ENCODE measurements at places on chromosomes 2 and 18. TPM values are rescaled to one million over a fixed set of nuclear protein-coding genes. Genes with fewer than 3 reads are reported as not detected.

Gene ST6GAL2
- total RNA-seq = not detected

- no peak for DNase-seq
These were observed 150.0 kb upstream of the GALNT5 start for GRCh38 chr2:157107460-157107859.

DNA sequence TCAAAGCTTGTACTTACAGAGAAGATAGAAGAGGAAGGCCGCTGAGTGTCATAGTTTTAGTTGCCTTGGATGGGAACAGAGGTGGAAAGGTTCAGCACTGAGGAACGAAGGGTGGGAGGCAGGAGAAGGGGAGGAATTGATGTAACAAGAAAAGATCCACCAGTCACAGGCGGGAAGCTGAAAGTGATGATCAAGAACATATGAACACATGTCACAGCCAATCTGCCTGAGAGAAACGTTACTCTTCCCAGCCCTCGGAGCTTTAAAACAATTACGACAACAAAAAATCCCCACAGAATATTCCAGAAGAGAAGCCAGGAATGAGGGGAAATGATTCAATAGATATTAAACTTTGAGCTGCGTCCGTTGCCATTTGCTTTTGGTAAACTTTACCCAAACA is 87.1 kb downstream of the TSHZ1 start:
- no peak for DNase-seq

- DNase-seq = no peak
These were observed 4.2 kb upstream of the MYO7B start for GRCh38 chr2:127531221-127531648.

DNA sequence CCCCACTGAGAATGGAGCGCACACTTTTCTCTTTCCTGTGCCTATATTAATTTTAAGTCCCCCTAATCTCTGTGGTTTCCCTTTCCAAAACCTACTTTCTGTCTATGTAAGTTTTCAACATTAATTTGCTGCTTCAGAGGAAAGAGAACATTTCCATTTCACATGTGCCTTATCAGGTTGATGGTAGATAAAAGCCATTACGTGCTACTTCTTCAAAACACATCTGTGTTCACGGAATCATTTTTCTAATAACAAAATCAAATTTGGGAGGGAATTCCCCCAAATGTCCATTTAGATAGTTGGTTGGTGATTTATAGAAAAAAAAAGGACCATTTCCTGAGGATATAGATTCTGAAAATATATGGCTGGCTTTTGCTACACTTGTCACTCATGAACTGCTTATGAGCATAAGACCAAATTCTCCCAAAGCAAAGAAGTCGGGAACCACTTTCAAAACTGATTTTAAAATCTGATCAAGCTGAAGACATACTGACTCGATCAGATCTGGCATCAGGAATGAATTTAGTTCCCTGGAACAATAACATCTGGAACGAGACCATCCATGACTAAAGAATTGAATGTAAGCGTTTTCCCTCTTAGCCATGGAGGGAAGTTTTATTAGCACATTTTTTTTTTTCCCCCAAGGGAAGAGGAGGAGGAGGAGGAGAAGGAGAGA is 8.2 kb downstream of the PTGR3 start:
- no peak for DNase-seq

Gene SOWAHC
- 0.34 TPM for total RNA-seq

DNA sequence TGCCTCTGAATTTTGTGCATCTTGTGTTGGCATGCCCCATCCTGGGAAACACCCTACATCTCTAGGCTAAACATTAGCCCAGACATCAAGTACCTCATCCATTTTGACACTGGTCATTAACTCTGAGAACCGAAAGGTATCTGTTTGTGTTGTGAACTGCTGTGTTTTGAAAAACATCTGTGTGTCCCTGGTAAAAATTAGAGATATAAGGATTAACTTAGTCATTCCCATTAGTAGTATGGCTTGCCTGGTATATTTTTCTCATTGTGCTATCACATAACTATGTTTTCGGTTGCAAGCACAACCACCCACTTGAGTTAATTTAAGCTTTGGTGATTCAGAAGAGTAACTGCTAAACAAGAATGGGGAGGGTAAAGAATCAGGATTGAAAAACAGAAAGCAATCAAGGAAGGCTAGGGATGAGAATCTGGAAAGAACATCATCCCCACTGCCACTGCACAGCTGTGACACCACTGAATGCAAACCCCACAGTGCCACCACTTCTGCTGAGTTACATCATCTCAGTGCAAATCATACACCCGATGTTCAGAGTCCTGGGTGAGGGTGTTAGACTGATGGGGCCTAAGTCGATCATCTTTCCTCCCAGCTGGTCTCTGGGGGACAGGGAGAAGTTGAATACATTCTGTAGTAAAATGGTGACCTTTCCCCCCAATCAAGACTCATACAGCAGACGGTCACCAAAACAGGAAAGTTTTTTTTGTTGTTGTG is 234.0 kb downstream of the EPHA4 start:
- DNase-seq = no peak

Gene ZCCHC2
- 27.0 TPM for total RNA-seq

Gene DNAJC5G
- total RNA-seq = not detected

Data from G401 (cell line).